ENCODE measurements at places on chromosomes 4 and X.

DNA sequence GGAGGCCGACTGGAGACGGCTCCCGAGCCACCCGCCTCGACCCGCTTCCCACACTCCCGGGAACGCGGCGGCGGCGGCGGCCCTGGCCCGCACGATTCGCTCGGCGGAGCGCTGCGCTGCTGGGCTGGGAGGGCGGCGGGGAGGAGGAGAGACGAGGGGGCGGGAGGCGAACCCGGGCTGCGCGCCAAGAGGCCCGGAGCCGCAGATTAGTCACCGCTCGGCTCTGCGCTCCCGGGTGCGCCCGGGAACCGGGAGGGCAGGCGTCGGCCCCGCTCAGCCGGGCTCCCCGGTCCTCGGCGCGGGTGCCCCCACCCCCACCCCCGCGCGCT is 11.2 kb upstream of the BCOR start:
- DNase-seq = no peak

GRCh38 chrX:123884809-123885408 is 25.1 kb downstream of the XIAP start:
- DNase-seq = no peak

- DNase-seq = no peak
Measured at GRCh38 chr4:82044141-82044993, 329.4 kb downstream of the HNRNPD start.

- DNase-seq = no peak
Measured at GRCh38 chr4:142809559-142809958, 36.5 kb downstream of the INPP4B start.

- no peak for DNase-seq
Measured at GRCh38 chr4:2996415-2996814, 33.0 kb downstream of the GRK4 start.

- no peak for DNase-seq
Measured at GRCh38 chrX:42714981-42715700, 62.8 kb downstream of the PPP1R2C start.

DNA sequence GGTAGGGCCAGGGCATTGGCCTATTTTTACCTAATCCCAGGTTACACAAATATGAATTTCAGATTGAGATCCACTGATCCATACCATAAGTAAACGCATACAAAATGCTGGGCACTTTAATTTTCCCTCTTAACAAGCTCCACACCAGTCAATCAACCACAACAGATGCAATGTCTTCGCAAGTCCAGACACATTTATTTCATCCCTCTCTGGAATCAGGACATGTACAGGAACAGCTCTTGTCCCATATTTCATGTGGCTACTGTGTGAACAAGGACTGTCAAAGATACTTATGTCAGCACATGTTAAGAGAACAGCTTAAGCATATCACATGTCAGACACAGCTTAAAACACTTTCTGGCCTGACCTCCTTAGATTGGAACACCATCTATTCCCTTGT is 145.9 kb downstream of the PPP3CA start:
- DNase-seq = no peak

Data from fibroblast of skin of left biceps (primary cell).